ENCODE measurements at places on chromosomes 2 and 18.

DNA sequence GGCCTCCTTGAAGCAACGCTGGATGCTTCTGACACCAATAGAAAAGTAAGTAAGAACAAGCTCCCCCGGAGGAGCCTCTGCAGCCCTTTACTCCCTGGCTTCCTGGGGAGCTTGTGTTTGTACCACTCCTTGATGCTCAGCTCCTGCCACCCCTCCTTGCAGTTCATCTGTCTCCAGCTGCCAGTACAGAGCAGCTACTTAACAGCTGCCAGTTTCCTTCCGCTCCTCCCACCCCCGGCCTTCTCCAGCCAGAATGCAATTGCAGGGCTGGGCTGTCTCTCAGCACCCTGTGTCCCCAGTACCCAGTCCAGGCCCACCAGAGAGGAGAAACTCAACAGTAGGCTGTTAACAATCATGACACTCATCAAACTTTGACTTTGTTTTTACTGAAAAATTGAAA lies 109.4 kb downstream of the AOX1 start:
- DNase-seq: no peak

DNA sequence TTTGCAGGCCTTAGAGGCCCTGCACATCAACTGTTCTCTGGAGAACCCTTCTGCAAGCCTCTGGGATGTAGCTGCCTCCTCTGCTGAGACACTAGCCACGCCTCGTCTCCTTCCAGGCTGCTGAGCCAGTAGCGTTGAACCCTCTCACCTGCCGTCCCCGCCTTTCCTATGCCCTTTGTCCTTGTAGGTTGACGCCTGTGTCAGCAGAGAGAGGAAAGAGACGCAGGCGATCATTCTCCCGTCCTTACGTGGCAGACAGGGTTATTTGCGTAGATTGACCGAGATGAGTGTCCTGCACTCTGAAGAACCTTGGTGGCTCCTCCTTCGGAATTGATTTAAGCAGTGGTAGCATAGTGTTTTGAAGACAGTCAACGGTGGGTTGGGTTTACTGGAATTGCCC lies 27.8 kb downstream of the ID2 start:
- DNase-seq: no peak

DNA sequence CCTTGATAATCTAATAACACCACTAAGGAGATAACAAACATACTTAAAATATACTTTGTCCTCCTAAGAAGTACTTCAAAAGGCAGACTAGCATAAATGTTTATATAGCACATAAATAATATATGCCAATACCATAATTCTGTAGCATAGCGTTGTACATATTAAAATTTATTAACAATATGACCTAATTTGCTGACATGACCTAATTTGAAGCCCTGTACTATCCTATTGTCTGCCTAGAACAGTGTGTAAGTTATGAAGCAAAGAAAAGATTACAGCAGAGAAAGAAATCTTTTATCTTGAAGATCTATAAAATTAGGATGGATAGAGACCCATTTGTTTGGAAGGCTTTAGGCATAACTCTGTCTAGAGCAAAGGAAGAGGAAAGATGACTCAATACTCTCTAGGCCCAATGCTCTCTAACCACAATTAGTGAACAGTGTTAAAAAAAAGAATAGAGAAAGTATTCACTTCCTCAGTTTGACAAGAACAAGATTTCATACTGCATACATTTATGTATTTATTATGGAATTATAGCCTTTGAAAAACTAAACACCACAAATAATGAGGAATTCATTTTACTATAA lies 231.3 kb downstream of the ZRANB3 start:
- DNase-seq: peak; percentile 58

GRCh38 chr2:74958274-74959105 lies at the start of gene POLE4:
Gene POLE4 (plus strand): TSS chr2:74958643. CDS start chr2:74958680, 37 bp downstream.
- peak; percentile 87 for DNase-seq

GRCh38 chr18:9173770-9174233 lies 37.2 kb downstream of the ANKRD12 start:
- no peak for DNase-seq

- DNase-seq: peak; percentile 46
These were observed 570.1 kb downstream of the PLCL1 start for GRCh38 chr2:198374375-198375082.

DNA sequence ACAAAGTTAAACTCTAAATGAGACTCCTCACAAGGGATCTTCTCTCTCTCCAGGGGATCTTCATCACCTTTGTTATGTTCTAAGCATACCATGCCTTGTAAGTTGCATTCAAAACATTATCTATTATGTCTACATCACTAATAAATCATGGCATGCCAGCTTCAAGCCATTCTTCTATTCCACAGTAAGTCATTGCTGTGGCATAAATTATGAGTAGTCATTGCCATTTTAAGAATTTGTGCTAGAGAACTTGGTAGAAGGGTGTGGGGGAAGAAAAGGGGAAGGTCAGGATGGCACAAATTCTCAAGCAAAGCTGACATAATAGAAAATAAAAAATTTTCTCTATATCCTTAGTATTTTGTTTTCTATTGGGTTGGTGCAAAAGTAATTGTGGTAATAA lies 33.5 kb downstream of the BARD1 start:
- no peak for DNase-seq

DNA sequence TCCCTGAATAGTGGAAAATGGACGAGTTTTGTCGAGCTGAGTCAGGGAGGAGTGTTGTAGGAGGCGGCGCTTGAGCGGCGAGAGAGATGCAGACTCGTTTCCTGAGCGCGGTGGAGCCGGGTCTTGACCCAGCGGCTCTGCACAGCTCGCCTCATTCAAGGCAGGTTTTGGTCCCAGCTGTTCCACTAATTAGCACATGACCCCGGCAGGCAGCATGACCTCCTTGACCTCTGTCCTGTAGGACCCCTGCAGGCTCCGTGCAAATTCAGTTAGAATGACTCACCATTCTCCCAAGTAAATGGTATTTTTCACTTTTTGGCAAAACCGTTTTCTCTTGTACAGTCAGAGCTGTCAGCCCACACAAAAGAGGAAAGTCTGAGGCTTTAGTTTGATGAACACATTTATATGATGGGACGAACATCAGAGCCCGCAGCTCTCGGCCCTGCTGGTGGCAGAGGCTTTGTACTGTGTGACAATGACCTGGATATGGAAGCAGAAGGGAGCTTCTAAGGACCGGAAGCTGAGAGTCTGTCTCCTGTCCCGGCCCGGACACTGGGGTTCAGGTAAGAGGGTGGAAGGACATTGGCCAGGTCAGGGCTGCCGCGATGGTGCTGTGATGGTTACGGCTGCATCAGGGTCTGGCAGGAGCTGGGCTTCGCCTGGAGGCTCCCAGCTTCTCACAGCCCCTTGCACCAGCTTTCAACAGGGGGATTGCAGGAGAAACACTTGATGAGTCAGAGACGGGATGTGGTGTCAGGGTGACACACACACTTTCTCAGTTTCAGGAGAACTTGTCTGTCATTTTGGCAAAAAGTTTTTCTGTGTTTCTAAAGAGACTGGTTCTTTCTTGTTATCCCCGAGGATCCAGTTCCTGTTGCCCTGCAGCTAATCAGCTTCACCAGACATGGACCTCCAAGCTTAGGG lies 29.9 kb upstream of the ALKAL2 start:
- DNase-seq: peak; percentile 89
